ENCODE measurements at places on chromosomes 12 and 14.

DNA sequence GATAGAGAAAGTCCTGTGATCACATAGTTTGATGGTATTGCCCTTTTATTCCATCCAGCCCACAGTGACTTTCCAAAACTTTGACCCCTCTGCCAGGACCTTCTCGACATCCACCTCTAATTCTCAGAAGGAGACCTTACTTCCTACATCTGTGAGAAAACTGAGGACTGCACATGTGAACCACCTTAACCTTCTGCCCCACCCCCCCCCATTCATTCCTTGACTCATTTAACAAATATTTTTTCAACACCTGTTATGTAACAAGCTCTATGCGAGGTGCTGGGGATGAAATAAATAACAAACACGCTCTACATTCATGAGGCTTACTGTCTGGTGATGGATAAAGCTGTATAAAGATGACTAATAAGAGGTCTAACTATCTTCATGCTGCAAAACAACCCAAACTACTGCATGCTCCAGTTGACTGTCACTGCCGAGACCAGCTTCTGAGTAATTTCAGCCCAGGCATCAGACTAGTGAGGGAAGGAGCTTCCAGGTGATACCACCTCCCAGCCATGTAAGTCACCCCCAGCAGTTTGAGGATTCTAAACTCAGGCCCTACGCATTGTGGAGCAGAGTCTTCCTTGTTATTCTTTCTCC lies 1.9 kb upstream of the HAL start:
- DNase-seq: no peak
- H3K36me3 ChIP-seq: peaks cover 10% of the 10 kb centered on the region
- no peak overlapping the region for H3K4me3 ChIP-seq
- H3K4me1 ChIP-seq: no peaks in the 10 kb centered on the region

DNA sequence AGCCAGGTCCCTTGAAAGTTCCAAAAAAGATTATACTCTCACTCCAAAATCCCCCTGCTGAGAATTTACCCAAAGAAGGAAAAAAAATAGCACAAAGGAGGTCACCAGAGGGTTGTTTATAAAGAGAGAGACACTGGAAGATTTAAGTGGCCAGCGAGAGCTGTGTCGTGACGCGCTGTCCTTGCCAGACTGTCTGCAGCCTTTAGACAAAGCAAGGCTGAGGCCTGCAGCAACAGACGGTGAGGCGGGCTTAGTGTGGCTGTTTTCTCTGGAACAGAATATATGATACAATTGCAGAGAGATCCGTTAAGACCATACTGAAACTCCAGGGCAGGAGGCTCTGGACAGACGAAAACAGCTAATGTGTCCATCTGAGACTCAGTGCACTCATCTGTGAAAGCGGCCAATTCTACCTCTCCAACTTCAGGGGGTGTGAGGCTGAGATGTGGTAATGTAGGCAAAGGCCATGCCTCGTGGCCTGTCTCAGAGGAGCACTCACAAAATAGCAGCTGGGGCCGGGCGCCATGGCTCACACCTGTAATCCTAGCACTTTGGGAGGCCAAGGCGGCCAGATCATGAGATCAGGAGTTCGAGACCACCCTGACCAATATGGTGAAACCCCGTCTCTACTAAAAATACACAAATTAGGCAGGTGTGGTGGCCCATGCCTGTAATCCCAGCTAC lies 36.2 kb downstream of the ANAPC7 start:
- H3K4me3 ChIP-seq: no peak overlapping the region
- H3K27me3 ChIP-seq: no peaks in the 10 kb centered on the region
- no peak overlapping the region for H3K27ac ChIP-seq
- DNase-seq: no peak

GRCh38 chr12:99055299-99055698 lies 410.2 kb downstream of the APAF1 start:
- no peaks in the 10 kb centered on the region for H3K36me3 ChIP-seq
- H3K27me3 ChIP-seq: no peaks in the 10 kb centered on the region
- H3K4me3 ChIP-seq: no peak overlapping the region
- no peaks in the 10 kb centered on the region for H3K4me1 ChIP-seq
- DNase-seq: no peak

DNA sequence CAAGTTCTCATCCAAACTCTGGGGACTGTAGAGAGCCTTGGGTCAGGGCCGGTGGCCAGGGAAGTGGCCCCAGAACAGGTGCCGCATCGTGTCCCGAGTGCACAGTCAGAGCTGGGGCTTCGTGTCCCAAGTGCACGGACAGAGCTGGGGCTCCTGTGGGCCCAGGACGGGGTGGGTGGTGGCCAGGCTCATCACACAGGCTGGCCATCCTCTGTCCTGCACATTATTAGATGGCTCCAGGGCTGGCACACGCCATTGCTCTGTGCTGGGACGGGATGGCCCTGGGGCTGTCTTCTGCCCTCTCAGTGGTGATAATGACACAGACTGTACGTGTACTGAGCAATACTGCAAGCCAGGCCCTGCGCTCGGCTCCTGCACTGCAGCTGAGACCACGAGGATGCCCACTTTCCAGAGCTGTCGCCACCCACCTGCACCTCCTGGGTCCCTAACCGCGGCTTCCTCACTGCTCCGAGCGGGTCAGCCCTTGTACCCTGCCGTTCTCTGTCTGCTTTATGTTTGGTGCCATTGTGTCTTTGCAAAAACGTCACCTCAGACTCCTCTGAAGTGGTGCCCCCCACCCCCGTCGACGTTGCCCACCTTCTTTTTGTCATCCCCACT lies 1.9 kb downstream of the FBRSL1 start:
- no peaks in the 10 kb centered on the region for H3K27me3 ChIP-seq
- H3K4me1 ChIP-seq: peaks cover 76% of the 10 kb centered on the region
- H3K27ac ChIP-seq: no peak overlapping the region
- DNase-seq: no peak
- peaks cover 5% of the 10 kb centered on the region for H3K36me3 ChIP-seq

GRCh38 chr12:97487470-97487869 lies 24.9 kb downstream of the RMST start:
- DNase-seq: no peak
- H3K36me3 ChIP-seq: no peaks in the 10 kb centered on the region
- H3K4me3 ChIP-seq: no peak overlapping the region
- no peaks in the 10 kb centered on the region for H3K27me3 ChIP-seq

DNA sequence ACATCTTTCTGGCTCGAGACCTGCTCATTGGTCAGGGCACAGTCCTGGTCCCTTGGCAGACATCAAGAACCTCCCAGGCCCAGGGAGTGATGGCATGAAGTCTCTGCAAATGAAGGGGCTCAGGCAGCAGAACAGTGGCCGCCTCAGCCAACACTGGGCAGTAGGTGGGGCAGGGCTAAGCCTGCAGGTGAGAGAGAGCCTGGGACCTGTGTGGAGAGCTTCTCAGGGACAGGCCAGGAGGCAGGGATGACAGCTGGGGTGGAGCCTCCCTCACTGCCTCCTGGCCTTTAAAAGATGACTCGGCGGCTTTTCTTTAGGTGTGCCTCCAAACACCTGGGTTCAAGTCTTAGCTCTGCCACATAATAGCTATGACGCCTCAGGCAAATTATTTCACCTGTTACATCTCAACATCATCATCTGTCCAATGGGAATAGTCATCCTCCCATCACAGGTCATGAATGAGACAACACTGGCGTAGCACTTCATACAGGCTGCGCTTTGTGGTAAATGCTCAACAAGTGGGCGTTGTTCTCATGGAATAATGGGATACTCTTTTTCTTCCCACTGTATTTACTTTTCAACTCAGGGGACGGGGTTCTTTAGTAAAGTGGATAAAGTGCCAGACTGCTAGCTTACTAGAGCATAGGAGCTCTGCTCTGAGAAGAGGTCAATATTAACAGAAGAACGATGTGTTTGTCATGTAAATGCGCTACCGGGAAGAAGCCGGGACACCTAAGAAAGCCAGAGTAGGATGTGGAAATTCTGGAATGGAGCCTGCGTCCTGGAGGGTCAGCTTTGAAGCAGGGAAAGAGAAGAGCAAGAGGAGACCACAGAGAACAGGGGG lies 277.4 kb downstream of the FOXN3 start:
- H3K27ac ChIP-seq: no peak overlapping the region
- no peak for DNase-seq
- no peaks in the 10 kb centered on the region for H3K4me1 ChIP-seq
- no peak overlapping the region for H3K4me3 ChIP-seq

DNA sequence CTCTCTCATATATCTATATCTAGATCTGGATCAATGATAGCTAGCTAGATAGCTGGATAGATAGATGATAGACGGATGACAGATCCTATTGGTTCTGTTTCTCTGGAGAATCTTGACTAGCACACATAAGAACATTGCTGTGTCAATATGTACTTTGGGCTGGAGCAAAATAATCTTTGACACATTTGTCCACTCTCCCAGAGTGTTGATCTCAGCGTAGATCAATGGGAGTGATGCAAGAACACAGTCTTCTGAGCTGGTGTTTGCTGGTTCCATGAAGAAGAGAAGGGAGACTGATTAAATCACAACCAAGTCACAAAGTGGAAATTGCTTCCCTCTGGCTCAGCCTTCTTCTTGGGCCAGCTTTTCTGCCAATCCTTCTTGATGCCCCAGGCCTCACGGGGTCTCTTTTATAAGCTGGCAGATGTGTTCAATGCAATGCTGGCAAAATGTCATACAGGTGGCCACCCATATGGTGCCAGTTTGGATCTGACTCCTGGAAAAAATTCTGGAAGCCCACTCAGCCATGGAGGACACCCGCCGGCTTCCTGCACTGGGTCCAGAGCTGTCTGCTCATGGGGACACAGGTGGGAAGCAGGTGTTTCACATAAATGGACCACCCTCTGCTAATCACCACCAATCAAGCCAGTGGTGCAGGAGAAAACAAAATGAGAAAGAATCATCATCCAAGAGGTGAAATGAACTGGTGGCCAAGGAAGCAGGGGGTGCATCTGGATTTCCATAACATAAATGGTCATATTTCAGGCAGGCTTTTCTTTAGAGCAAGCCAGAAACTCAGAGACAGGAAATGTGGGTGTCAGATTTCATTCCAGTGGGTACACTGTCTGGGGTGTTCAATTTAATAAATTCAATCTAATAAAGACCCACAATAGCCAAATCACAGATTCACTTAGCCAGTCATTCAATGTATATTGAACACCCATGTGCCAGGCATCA lies 310.3 kb downstream of the DPF3 start:
- no peaks in the 10 kb centered on the region for H3K36me3 ChIP-seq
- peaks cover 5% of the 10 kb centered on the region for H3K27me3 ChIP-seq
- no peak for DNase-seq
- no peak overlapping the region for H3K4me3 ChIP-seq

DNA sequence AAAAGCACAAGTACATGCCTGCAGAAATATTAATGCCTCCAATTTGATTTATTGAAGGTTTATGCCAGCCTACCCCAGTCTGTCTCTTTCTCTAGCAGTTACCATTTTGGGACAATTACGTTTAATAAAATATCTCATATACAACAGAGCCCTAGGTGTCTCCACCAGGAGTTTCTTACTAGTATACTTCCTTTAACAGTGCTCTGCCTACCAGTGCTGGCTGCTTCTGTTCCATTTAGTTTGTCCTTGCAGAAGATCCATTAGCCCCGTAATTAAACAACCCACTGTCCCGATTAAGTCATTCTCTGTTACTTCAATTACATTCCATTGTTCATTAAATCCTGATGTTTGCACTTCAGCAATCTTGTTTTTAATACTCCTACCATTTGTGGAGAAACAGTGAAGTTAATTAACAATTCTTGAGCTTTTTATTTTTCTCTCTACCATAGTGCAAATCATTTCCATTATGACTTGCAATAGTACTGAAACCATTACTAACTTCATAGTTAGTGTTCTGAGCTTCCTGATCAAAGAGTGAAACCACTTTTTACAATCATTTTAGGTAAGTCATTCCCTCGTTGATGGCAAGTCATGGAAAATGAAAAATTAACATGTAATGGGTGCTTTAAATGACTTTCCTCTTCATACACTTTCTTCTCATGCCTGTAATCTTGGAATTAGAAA lies 121.1 kb downstream of the PLXNC1 start:
- peaks cover 33% of the 10 kb centered on the region for H3K4me1 ChIP-seq
- no peak for DNase-seq
- H3K27me3 ChIP-seq: no peaks in the 10 kb centered on the region
- peaks cover 9% of the 10 kb centered on the region for H3K36me3 ChIP-seq
- no peak overlapping the region for H3K27ac ChIP-seq

- peaks cover 17% of the 10 kb centered on the region for H3K36me3 ChIP-seq
- no peaks in the 10 kb centered on the region for H3K27me3 ChIP-seq
- H3K27ac ChIP-seq: no peak overlapping the region
- no peak for DNase-seq
Observed at GRCh38 chr12:7100239-7100638, 8.0 kb upstream of the C1R start.

- H3K4me3 ChIP-seq: no peak overlapping the region
- no peak for DNase-seq
- H3K27me3 ChIP-seq: no peaks in the 10 kb centered on the region
- no peaks in the 10 kb centered on the region for H3K36me3 ChIP-seq
- H3K4me1 ChIP-seq: no peaks in the 10 kb centered on the region
Observed at GRCh38 chr14:92969430-92969829, 46.5 kb downstream of the CHGA start.

- no peaks in the 10 kb centered on the region for H3K27me3 ChIP-seq
- no peak overlapping the region for H3K4me3 ChIP-seq
- no peaks in the 10 kb centered on the region for H3K4me1 ChIP-seq
- DNase-seq: no peak
Observed at GRCh38 chr12:4610481-4610880, 38.4 kb downstream of the AKAP3 start.

DNA sequence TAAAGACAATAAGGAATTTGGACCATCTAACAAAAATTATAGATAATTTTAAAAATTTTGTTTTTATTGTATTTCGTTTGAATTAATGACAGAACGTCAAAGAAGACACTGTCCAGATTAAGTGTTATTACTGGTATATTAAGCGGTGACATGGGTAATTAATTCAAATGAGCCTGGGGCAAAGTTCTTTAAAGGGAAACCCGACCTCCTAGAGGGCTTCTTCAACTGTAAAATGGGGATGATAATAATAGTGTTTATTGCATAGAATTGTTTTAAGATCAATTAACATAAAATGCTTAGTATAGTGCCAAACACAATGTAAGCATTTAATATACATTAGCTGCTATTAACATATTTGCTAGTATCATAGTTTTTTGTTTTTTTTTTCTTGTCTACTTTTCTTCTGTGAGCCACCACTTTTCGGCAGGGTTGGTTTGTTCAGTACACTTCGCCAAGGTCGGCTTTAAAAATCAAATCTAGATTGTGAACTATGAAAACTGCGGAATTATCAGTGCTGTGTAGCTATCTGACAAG lies 514 bp upstream of the LARP4 start:
- no peaks in the 10 kb centered on the region for H3K36me3 ChIP-seq
- peak overlapping the region; percentile 80 for H3K27ac ChIP-seq
- H3K4me1 ChIP-seq: peaks cover 8% of the 10 kb centered on the region
- peak overlapping the region; percentile 56 for H3K4me3 ChIP-seq
- DNase-seq: no peak
- H3K27me3 ChIP-seq: no peaks in the 10 kb centered on the region

Data from natural killer cell (primary cell).